ENCODE measurements at places on chromosomes 7 and 10. TPM values are rescaled to one million over a fixed set of nuclear protein-coding genes. Genes with fewer than 3 reads are reported as not detected.

The AUTS2 gene
- total RNA-seq: 56.2 TPM

The SYT15B gene
- 1.8 TPM for total RNA-seq

The DNAJB9 gene
- total RNA-seq: 49.3 TPM

The PON3 gene
- total RNA-seq: 3.5 TPM

The LLCFC1 gene
- not detected for total RNA-seq

Measured in spinal cord (tissue), 10 donors.